A673 (cell line): ENCODE measurements at places on chromosomes 5 and 9.

GRCh38 chr5:135824541-135825041, 9.9 kb upstream of the SLC25A48 start:
- no peak for DNase-seq

DNA sequence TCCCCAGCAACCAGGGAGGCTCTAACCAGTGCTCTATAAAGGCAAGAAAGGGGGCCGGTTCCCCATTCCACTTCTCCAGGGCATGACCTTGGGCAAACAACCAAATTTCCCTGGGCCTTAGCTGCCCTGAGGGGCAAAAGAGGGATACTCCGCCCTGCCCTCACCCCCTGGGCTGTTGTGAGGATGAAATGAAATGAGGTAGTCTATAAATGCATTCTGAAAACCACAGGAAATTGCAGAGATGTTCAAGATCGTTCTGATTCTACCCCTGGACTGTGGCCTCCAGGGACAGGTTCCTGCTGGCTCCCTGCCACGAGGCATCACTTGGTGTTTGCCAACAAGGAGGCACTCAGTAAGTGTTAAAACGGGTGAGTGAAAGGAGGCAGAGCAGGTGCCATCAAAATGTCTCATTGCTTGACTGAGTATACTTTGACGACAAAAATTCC, 5.7 kb downstream of the RAPGEF1 start:
- DNase-seq = peak; percentile 68

DNA sequence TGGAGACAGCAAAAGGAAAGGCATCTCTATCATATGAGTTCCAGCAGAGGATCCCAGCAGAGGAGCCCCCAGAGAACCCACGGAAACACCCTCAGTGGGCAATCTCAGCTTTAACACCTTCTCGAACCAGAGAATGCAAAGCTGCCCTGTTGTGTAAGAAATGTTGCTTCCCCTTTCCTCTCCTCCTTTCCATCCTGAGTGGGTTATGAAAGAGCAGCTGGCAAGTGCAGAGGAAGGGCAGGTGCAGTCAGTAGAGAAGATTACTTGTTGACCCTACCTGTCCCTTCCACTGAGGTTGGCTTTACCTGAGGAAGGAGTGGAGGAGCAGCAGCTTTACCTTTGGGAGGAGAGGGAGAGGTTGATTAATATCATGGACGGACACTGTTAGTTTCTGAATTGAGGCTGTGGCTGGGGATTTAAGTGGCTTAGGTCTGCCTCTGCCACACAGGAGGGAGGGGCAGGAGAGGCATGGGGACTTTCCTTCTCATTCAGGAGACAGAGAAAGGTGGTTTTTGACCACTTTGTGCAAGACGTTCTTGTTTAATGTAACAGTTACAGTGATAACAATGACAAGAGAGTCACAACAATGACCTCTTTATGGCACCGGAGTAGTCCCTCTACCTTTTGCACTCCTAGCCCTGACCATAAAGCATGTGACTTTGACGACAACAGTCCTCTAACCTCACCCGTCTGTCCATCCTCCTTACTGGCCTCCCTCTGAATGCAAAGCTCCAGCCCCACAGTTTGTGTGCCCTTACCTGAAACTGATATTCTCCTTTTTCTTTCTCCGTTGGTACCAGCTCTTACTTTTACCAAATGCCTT, 254.8 kb downstream of the NSG2 start:
- no peak for DNase-seq

GRCh38 chr5:68329554-68330255, 114.1 kb downstream of the PIK3R1 start:
- DNase-seq = no peak

DNA sequence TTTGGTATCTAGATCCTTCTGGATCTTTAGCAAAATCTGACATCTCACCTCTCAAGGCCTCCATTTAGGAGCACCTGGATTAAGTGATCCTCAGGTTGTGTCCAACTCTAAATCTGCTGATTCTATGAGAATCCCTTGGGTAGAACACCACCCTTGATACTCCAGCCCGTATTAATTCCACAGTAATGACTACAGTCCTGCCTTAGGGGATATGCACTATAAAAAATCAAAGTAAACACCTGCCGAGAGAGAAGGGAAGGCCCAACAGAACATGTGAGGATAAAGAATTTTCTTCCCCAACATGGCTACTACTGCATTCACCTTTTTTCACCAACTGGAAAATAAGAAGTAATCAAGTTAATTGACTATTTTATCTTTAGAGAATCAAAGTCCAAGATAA, 27.6 kb downstream of the DAP start:
- no peak for DNase-seq

- no peak for DNase-seq
Measured at GRCh38 chr9:125843646-125844045, 96.5 kb downstream of the PBX3 start.

DNA sequence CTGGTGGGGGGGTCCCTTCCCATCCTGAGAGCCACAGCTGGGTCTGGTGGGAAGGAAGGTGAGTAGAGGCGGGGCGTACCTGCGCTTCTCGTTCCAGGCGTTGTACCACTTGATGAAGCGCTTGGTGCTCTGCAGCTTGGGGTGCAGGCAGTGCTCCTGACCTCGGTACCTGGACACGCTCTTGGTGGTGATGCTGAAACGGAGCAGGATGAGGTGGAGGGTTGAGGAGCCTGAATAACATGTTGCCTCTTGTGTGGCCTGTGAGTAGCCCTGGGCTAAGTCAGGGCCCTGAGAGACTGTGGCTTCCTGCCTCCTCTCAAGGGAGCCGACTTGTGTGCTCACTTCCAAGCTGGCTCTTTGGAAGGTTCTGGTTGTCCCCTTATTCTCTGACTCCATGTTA, 4.3 kb downstream of the CXCL14 start:
- no peak for DNase-seq

DNA sequence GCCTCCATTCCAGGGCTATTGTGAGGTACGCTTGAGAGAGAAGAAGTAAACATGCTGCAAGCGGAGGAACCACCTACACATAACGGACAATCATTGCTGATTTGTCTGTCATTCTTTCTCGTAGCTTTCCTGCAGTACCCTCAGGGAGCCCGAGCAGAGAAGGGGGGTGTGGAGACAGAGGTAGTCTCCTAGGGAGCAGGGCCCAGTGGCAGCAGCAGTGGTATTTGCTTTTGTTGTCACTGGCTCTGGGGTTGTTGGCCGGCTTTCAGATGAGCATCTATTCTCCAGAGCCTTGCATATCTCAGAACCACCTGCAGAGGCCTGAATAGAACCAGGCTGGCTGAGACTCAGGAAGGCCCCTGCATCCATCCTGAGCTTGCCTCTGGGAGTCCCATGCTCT, 19.9 kb downstream of the ENHO start:
- no peak for DNase-seq

DNA sequence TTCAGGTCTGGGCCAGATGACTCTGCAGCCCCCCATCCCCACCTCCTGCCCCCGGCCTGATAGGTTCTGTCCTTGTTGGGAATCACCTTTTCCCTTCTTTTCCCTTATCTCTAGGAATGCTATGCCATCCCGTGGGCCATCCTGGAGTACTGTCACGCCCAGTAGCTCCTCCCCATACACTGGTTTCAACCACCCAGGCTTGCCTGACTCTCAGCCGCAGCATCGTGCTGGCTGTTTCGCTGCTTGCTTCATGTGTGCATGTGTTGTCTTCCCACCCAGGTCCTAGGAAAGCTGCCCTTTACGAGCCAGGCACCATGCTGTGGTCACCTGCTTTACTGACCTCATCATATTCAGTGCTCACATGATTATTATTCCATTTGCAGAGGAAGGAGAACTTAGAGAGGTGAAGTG, 71.8 kb downstream of the ANGPTL2 start:
- no peak for DNase-seq

- no peak for DNase-seq
Measured at GRCh38 chr5:12623408-12623807, 719.2 kb upstream of the CTNND2 start.

- no peak for DNase-seq
Measured at GRCh38 chr9:95124582-95125367, 192.7 kb downstream of the FANCC start.

- DNase-seq = no peak
Measured at GRCh38 chr9:130450344-130451003, 5.7 kb downstream of the ASS1 start.

DNA sequence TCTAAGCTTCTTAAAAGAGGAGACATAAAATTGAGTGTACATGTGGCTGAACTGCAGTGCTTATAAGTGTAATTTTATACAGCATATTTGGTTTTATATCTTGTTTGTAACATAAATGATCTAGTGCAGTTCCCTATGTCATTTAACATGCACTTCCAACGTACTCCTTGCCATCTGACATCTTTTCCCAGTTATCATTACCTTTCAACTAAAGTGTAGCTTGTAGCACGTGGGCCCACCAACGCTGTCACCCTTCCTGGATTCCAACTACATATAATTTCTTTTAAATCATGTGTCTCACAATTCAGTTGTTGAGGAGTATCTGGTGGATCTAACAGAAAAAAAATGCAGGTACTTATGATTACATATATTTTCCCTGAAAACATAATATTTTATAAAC, 50.1 kb downstream of the LIFR start:
- DNase-seq = no peak

GRCh38 chr5:81247441-81247972, 14.4 kb downstream of the CKMT2 start:
- DNase-seq = peak; percentile 10

GRCh38 chr9:23826120-23826629, at the start of gene ELAVL2:
TSS of gene ELAVL2 (minus strand) at chr9:23826240. CDS start at chr9:23762234, 64,006 bp downstream.
- no peak for DNase-seq

GRCh38 chr5:151020304-151021110, at the start of gene GPX3:
TSS of gene GPX3 (plus strand) at chr5:151020591. CDS start at chr5:151020655, 64 bp downstream.
- DNase-seq = peak; percentile 26

- no peak for DNase-seq
Measured at GRCh38 chr5:43315263-43315662, 2.1 kb upstream of the HMGCS1 start.

GRCh38 chr5:25091921-25092320, 447.1 kb upstream of the CDH10 start:
- DNase-seq = no peak

GRCh38 chr9:37913480-37914153, 9.7 kb upstream of the SLC25A51 start:
- DNase-seq = peak; percentile 91

DNA sequence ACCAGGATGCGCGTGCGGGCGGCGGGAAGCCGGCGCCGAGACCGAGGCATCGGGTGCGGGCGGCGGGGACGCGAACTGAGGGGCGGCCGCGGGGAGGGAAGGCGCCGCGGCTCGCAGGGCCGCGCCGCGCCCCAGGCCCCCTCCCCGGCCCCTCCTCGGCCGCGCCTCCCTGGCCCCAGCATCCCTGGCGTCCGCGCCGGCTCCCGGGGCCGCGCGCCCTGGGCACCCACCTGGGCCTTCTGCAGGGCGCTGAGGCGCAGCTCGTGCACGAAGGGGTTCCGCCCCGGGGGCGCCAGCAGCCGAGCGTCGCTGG, 324 bp downstream of the LPCAT1 start:
- no peak for DNase-seq

DNA sequence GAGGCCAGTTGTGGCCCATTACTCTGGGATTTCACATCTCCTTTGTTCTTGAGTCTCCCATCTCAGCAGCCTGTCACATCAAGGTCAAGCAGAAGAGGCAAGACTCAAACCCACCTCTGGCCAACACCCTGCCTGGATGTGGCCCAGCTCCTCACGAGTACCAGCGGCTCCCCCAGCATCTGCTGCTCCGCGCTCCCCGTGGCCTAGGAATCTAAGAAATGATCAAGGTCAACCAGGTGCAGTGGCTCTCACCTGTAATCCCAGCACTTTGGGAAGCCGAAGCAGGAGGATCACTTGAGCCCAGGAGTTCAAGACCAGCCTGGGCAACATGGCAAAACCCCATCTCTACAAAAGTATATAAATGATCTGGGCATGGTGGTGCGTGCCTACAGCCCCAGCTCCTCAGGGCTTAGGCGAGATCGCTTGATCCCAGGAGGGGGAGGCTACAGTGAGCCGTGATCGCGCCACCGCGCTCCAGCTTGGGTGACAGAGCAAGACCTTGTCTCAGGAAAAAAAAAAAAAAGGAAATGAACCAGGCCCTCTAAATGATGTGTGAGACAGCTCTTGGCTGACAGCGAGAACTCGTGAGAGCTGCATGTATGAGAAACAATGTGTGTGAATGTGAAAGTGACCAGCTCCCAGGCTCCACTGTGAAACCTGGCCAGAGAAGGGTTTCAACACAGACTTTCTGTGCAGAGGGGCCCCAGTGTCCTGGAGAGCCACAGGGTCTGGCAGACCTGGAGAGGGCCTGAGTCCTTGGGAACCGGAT, 61.6 kb upstream of the ANGPTL2 start:
- DNase-seq = no peak

- DNase-seq = no peak
Measured at GRCh38 chr5:172799416-172799815, 28.4 kb upstream of the DUSP1 start.

DNA sequence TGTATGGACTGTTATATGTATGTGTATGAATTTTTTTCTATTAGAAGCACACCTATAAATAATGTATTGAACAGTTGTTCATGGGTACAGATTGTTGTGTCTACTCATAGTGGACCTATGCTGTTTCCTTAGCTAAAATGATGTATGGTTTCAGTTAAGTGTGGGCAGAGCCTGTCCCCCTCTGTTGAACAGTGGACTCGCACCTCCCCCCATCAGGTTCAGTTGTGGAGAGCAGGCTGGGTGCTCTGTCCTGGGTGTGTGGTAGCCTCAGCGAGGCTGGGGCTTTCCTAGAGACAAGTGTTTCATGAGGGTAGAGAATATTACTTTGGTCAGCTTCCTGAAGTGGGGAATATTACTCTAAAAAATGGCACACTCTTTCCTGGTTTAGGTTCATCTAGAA, 47.4 kb upstream of the LRRTM2 start:
- no peak for DNase-seq

DNA sequence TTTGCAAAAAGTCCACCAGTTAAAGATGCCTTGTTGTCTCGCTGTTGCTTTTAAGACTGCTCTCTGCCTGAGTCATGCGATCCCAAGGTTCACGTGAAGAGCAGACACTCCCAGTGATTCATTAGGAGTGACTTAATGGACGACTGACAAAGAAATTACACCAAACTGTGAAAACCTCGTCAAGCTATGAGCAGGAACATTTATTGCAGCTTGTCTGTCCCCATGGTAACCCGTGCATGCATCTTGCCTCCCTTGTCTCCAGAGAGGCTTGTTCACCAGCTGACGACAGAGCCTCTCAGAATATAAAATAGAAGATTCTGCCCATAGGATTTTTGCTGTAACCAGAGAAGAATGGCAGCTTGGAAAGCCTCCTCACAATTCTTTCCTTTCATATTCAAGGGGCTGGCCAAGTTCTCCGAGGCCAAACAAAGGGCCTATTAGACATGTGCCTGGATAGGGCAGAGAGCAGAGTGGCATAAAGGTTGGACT, 352.7 kb downstream of the SPOCK1 start:
- peak; percentile 20 for DNase-seq

DNA sequence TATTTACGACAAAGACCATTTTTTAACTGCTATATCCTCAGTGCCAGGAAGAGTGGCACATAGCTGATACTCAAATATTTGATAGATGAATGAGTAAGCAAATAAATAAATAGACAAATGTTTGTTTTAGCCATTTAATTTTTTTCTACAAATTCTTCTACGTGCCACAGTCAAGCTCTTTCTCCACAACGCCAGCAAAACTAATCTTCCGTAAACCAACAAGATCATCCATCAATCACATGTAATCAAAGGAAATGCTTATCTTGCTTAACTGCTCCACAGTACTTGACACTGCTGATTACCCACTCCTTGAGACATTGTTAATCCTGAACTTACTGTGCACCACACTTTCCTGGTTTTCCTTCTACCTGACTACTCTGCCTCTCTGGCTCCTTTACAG, 136.7 kb downstream of the EDIL3 start:
- DNase-seq = no peak

GRCh38 chr5:120958877-120959485, 494.9 kb downstream of the PRR16 start:
- DNase-seq = no peak
